ENCODE measurements at places on chromosomes 3 and 15. TPM values are rescaled to one million over a fixed set of nuclear protein-coding genes. Genes with fewer than 3 reads are reported as not detected.

Gene SLC22A13
- total RNA-seq, result not detected

DNA sequence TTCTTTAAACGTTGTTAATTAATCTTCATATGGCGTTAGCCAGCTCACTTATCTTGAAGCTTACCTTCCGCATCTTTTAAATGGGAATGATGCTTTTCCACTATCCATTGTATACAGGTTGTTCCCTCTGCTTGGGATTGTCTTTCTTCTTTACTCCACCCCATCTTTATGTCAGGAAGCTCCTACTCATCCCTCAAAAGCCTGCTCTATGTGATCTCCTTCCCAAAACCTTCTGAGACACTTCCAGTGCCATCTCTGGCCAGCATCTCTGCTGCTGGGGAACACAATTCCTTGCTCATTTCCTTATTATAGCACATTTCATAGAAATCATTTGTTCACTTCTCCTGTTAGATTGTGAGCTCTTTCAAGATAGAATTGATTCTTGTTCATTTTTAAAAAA is 4.3 kb downstream of the RASA2 start:
- DNase-seq, result no peak

DNA sequence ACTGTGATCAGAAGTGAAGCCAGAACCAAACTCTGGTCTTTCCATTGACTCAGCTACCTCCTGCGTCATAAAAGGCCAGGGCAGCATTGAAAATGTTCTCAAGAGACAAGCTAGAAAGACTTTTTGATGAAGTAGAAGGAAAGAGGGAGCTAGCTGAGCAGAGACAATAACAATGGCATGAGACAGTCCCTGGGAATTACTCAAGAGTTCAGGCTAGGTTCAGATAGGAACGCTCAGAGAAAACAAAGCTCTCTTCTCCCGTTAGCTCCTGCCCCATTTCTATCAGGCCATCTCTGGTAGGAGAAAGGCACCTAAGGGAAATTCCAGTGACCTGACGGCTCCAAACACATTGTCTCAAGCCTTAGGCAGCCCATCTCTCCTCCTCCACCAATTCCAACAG is 7.0 kb upstream of the OXTR start:
- no peak for DNase-seq

- DNase-seq, result no peak
Measured at GRCh38 chr3:128585974-128586373, 64.6 kb downstream of the RPN1 start.

DNA sequence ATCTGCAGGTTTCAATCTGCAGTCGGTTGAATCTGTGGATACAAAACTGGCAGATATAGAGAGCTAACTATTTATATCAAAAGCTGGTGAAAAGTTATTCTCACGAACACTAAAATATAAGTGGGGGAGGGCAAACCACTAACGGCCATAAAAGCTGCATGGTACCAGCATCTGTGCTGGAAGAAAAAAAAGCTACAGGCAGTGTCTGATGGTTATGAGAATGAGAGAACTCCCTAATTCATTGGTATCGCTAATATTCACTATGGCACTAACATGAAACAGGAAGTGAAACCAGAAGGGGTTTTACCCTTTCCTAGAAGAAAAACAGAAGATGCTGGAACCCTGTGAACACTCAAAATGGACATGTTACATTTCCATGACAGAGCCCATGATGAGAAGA is 15.9 kb downstream of the CEP70 start:
- no peak for DNase-seq
